ENCODE measurements at places on chromosomes 11 and 22.
A peak's percentile ranks its signal among the peaks of the same experiment; 100 is the strongest.

DNA sequence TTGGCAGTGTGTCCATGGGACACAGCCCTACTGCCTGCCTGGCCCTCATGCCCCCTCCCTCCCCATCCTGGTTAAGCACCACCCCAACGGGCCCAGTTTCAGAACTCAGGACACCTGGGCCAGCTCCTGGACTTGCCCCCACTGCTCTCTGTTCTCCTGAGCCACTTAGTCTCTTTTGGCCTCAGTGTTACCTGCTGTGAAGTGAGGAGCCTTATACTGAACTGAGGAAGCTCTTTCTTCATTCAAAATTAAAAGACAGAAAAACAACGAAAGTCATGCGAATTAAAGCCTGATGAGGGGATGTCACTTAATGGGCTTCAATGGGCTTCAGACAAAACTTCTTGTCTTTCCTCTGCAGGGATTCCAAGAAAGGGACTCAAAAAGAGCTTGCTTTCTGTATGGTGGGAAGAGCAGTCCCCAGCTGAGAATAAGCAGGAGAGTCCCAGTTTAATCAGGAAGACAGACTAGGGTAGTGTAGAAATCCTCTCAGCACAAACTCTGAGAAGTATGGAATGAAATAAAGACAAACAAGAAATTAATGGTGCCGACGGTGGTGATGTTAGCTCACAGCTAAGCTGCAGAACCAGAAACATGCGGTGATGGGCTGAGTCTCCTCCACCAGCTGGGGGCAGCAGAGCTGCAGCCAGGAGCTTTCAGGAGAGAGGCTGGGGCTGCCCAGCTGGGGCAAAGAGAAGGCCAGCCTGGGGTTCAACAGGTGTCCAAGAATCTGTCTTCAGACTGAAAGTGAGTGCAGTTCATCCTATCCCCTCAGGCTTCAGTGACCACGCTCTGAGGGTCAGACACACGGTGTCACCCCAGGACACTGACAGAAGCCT, 101.0 kb downstream of the GGTLC2 start:
- DNase-seq: no peak

DNA sequence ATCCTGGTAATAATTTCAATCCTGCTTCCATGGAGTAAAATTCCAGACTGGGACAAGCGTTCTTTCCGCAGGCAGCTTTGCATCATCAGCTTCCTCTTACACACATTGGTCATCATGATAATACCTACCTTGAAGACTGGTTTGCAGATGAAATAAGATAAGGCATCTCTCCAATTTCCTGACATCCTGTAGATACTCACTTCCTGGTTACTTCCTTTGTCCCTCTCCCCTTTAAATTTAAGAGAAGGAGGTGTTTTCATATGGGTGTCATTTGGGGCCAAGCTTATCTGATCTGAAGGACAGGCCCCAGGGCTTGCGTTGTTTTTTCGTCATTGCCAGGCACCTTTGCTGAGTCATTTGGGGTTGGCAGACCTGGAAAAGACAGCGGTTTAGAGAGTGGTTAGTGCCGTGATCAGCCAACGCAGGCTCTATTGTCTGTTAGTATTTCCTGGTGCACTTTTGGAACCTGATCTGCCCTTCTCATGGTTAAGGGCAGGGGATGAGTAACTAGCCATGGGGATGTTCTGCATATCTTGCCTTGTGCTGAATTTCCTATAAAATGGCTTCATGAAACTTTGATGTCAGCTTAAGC, 24.1 kb downstream of the GRAMD1B start:
- peak; percentile 24 for DNase-seq

DNA sequence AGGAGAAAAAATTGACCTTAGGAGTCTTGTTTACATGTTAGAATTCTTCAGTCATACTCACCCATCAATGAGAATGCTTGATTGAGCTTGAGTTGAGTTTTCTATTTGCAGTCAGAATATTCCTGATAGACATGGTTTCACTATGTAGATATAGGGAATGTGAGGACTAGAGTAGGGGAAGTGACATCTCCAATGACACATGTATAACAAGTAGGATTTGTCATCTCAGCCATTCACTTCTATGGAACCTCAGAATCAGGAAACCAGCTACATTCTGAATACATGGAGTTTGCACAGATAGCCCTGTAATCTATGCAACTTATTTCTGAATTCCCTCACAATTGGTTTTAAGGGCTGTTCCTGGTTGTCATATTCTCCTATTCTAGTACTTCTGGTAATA, 20.1 kb upstream of the OR9Q1 start:
- DNase-seq: no peak

DNA sequence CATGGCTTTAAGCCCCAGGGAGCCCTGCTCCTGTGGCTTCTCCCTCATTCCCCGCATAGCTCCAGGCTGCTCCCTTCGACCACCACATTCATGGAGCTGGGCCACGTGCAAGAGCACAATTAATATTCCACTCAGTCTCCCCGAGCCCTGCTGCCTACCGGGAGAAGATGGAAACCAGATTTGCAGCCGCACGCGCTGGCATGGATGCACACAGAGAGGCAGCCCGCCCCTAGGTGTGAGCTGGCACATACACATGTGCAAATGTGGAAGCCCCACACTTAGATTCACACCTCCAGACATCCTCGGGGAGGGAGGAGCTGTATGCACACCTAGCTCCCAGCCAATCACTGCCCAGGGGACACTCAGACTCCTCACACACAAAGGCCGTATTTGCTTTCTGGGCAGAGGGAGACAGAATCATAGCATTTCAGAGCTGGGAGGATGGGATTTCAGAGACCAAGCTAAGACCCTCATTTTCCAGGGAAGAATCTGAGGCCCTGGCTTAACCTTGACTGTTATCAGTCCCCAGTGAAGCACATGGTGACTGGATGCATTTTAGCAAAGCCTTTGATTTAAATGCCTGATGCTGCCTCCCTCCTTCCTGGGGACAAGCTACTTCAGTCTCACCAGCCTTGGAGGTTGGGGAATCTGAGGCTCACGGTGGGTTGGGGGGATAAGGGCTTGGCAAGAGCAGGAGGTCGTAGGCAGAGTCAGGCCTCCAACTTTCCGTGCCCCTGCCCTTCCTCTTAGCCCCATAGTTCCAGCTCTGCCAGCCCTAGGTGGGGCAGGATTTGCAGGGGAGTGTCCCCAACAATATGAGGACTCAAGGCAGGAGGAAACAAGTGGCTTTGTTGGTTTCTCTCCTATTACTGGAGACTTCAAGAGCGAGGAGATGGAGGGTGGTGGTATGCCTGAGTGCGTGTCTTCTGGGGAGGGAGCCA, 5.3 kb upstream of the CREB3L1 start:
- DNase-seq: no peak

- no peak for DNase-seq
Measured at GRCh38 chr11:12110714-12111548, 541 bp downstream of the MICAL2 start.

GRCh38 chr22:23196165-23196564, 15.9 kb downstream of the BCR start:
- no peak for DNase-seq

- no peak for DNase-seq
Measured at GRCh38 chr11:60360621-60361020, 17.7 kb upstream of the MS4A7 start.

DNA sequence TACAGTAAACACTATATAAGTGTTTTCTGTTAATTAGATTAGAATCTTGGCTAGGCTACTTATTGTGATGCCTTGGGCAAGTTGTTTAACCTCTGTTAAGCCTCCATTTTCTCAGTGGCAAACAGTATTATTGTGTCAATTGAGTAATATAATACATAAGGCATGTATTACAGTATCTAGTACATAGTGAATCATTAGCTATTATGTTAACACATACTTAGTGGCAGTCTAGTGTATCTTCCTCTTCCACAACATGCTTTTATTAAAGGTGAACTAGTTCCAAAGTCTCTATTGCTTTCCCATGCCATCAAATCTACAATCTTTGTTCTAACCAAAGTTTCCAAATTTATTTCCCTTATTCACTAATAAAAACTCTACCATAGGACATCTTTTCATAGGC, 200.9 kb downstream of the SOX6 start:
- DNase-seq: no peak

- no peak for DNase-seq
Measured at GRCh38 chr11:31601635-31602282, 92.2 kb downstream of the ELP4 start.

DNA sequence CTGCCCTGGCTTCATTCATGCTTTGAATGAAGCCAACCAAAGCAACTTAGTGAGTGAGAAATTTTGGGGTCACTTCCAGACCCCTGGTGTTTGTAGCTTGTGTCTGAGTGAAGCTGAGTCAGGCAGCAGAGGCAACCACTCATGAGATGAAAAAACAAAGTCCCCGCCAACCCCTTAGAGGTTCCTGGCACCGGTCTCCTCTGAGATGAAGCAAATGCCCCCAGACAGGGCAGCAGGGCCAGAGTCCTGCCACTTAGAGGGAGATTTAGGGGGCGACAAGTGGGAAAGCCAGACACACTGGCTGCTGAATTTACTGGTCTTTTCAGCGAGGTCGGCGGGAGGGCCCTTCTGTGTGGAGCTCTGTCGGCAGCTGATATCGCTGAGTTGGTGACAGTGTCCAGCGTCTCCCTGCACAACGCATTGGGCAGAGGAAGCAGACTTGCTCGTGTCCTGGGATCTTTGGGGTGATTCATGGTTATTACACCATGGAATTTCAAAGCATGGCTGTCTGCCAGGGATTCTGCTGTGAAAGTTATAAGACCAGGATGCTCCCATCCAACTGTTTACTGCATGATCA, 482.6 kb downstream of the MIAT start:
- no peak for DNase-seq

DNA sequence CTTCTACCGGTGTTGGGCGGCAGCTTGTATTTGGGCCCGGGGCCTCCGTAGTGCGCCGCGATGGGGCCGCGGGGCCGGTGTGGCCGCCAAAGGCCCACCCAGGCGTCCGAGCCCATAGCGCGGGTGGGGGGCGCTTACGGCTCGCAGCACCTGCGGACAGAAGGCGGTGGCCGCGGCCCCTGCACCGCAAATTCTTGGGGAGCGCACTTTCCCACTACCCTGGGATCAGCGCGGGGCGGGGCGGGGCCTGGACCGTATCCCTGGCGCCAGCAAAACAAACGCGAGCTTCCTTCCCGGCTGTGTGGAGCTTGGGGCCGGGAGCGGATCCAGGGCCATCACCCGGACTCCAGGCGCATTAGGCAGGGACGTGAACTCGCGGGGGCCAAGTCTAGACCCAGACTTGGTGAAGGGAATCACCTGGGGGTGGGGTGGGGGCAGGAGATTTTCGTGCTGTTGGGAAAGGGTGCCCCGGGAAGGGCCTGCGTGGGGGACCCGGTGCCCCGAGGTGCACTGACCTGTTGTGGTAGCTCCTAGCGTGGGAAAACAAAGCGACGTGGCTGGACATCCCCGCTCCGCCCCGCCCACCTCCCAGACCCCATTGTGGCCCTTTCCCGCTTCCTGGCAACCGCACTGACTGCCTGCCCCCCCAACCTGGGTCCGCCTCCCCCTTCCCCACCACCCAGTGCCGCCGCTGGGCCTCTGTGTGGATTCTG, 2.3 kb upstream of the TYMP start:
- DNase-seq: no peak

DNA sequence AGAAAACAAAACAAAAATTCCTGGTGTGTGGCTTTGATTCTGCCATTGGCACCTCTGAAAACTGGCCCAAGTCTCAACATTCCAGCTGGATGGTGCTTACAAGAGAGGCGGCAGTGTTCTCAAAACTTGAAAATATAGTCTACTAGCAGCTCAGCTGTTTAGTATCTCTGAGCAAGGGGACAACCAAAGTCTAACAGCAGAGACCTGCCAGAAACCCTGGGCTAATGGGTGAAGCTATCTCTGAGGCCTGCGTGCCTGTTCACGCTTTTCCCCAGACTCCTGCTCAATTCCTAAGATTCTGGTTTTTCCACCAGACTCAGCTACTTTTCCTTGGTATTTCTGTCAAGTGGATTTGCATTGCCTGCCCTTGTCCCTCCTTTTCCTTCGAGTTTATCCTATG, 17.9 kb downstream of the TMEM218 start:
- no peak for DNase-seq

- DNase-seq: no peak
Measured at GRCh38 chr11:32267679-32268187, 167.6 kb downstream of the WT1 start.

DNA sequence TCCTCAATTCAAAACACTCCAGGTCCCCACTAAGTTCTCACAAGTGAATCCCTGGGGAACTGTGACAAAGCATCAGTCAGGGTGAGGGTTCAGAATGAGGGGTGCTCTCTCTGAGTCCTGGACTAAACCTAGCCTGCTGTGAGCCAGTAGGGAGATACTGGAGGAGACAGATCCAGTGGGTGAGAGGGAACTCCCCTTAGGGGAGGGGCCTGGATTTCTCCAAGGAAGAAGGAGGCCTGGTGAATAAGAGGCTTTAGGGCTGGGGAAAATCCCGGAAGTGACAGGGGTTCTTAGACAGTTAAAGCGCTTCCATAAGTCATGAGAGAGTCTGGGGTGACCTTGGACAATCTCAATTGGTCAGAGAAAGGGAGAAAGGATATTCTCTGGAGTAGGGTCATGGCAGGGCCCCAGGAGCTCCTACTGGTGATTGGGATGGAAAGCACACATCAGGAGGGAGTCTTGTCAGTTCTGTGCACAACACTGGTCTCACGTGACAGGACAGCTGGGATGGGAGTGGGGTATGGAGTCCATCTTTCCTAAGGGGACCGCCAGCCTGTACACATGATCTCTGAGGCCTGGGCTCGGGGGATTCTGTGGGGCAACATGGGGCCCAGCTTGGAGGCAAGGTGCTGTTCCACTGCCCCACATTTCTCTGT, 1.5 kb downstream of the TBC1D10A start:
- no peak for DNase-seq

GRCh38 chr11:126391970-126392632, 36.6 kb downstream of the ST3GAL4 start:
- DNase-seq: no peak
